ENCODE measurements at places on chromosomes 6 and 20.

- DNase-seq = no peak
These were observed 198.5 kb downstream of the TBXT start for GRCh38 chr6:165969184-165969583.

- DNase-seq = no peak
These were observed 102.3 kb upstream of the TBX18 start for GRCh38 chr6:84866715-84867114.

DNA sequence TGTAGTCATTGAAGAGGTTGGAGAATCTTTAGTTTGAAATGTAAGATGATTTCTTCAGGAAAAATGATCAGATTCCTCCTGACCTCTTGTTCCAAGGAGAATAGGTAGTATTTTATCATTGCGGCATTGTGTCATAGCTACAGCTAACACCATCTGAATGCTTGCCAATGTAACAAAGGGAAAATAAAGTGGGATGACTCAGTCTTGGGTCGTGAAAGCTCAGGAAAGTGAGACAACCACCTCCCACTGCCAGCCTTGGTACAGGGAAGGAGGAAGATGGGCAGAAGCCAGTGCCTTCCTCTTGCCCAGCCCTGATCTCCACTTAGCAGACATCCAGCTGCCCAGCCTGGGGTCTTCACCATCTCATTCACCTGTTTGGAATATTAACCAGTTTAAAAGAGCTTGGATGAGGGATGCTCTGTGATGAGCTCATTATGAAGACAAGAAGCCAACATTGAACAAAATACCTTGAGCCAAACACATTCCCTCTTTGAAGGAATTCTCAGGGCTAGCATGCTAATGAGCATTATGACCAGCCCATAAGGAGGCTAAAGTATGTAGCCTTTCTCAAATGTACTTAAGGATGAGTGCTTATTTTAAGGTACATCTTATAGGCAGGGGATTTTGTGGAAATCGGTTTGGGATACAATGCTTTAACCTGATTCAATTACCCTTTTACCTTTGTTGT, 40.0 kb upstream of the APCDD1L start:
- DNase-seq = no peak

- DNase-seq = no peak
These were observed 99.7 kb upstream of the KCNK16 start for GRCh38 chr6:39422238-39422637.

- no peak for DNase-seq
These were observed 33.3 kb upstream of the TXLNB start for GRCh38 chr6:139325125-139325524.

- DNase-seq = no peak
These were observed 2.6 kb downstream of the FASTKD5 start for GRCh38 chr20:3156811-3157619.

DNA sequence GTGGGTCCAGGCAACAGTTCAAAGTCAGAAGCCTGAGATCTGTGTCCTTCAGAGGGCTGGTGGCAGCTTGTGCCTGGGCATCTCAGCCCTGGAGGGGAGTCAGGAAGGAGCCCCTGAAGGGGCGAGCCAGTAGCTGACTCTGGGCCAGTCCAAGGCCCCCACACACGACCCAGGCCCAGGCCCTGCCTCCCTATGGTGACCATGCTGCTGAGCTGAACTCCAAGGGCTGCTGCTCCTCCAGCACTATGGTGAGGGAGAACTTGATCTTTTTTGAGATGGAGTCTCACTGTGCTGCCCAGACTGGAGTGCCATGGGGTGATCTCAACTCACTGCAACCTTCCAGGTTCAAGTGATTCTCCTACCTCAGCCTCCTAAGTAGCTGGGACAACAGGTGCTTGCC, 15.2 kb upstream of the CST3 start:
- DNase-seq = no peak

GRCh38 chr6:135324531-135324930, 143.4 kb downstream of the MYB start:
- no peak for DNase-seq

DNA sequence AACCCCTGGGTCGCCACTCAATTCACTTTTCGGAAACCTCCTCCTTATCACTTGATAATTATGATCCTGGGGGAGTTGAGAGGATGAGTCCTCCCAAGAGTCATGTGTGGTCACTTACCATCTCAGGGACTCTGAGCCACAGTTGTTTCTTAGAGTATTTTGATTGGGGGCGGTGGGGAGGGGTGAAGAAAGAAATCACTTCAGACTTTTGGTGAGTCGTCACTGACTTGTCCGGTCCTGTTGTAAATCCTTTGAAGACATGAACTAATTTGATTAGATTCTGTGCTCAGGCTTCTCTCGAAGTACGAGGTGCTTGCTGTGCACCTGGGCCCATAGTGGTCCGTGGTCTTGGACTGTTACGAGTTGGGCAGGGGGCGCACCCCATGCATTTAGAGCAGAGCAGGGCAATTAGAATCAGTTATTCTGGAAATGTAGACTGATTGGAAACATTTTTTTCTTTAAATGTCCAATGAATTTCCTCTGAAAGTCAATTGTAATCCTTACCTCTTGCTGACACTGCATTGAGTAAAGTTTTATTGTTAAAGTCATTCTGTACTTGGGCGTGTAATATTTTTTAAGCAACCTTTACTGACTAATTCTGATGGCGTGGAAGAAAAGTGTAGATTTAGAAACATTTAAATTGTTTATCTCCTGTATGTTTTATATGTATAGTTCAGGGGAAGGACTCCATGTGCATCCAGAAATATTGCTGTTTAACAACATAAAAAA, 173.4 kb downstream of the SLC16A10 start:
- DNase-seq = no peak

- DNase-seq = no peak
These were observed 105.1 kb upstream of the HCRTR2 start for GRCh38 chr6:55069132-55069781.

DNA sequence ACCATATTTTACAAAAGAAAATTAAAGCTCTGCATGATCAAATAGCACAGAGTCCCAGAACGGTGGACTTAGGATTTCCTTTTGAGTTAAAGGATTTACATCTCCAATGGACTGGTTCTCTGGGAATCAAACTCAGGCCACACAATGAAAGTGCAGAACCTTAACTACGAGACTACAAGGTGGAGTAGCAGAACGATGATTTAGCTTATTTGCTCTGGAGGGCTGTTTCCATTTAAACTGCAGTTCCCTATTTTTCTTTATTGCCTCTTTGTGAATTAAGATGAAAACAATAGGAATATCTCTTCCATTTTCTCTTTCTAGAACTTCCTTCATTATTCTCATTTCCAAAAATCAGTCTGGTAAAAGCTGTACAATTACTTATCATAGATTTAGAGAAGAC, 65.7 kb downstream of the TFAP2B start:
- no peak for DNase-seq

GRCh38 chr20:57948180-57948955, 238.6 kb upstream of the PMEPA1 start:
- no peak for DNase-seq

- DNase-seq = no peak
These were observed 25.7 kb downstream of the LAMA4 start for GRCh38 chr6:112228480-112229332.

DNA sequence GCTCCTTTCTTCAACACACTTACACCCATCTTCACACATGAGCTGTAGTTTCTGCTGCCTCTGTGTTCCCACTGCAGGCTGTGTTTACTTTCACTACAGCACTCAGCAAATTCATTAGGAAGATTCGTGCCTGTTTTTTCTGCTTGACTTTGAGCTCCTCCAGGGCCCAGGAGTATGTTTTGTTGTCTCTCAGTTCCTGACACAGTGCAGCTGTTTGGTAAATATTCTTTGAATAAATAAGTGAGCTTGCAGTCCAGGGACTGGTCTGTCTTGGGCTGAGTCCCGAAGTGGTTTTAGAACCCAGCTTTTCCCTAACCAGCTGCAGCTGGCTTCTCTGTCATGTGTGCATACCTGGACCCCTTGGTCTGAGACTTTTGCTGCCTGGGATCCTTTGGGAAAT, 46.6 kb upstream of the CCN6 start:
- no peak for DNase-seq

GRCh38 chr6:55636406-55637102, 57.6 kb upstream of the HMGCLL1 start:
- DNase-seq = no peak

- DNase-seq = no peak
These were observed 37.6 kb downstream of the NR2E1 start for GRCh38 chr6:108203189-108204112.

DNA sequence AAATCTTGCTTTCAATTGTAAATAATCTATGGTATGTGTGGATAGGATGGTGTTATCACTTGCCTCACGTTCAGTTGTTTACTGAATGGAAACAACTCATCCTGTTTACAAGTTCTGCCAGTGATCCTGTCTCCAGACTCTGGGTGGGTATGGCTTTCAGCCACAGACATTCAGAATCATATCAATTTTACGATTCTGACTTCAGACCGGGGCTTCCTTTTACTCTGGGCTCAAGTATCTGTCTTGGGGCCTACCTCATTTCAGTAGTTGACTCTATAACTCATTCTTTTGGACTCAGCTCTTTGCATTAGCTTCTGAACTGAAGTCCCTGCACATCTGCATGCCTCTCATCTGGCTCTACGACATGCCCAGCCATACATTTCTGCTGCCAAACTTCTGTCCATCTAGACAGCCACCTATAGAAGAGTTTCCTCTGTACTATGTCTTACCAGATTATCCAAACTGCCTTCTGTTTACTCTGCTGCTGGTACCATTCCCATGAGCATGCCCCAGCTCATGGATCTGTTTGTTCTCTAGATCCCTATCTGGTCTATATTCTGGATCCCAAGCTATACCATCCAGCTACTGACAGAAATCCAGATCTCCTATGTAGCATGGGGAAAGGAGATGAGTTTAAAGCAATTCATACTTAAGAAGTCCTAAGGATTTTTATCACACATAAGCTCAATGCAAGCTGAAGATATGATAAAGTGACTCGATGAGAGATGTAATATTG, 34.3 kb downstream of the FYN start:
- DNase-seq = peak; percentile 58

GRCh38 chr20:51747182-51747911, 20.8 kb downstream of the ATP9A start:
- DNase-seq = no peak

DNA sequence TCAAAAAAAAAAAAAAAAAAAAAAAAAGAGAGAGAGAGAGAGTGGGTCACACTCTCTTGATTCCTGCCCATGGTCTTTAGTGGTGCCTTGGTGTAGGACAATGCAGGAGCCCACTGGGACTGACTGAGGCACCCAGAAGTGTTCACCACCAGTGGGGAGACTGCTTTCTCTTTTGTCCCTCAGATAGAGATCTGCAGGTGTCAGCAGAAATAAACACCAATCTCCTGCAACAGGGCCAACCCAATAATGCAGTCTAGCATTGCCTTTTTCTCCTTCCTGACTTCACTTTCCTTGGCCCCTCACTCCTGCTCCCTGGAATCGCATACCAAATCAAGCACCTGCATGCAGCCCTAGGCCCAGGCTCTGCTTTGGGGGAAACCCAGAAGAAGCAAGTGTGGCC, 39.0 kb upstream of the CCDC28A start:
- no peak for DNase-seq

GRCh38 chr20:44033344-44033743, 118.7 kb downstream of the TOX2 start:
- no peak for DNase-seq

GRCh38 chr20:1313236-1313964, 15.5 kb downstream of the SDCBP2 start:
- no peak for DNase-seq

GRCh38 chr6:62516291-62517141, 230.5 kb upstream of the KHDRBS2 start:
- DNase-seq = no peak

DNA sequence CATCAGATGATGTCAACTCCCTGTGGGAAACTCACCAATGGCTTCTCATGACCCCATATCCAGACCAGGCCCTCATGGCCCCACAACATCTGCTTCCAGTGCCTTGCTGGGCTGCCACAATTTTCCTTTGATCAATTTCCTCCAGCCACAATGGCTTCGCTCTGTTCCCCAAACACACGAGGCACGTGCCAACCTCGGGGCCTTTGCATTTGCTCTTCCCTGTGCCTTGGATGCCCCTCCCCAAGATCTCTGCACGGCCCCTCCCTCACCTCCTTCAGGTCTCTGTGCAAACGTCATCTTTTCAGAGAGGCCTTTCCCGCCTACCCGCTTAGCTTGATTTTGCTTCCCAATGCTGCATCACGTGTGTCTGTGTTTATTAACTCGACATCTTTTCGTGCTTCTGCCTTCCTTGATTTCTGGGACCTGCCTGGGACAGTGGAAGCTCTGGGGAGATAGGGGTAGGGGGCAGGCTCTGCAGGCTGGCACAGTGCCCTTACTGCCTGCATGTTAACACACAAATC, 13.1 kb downstream of the PEDS1 start:
- DNase-seq = no peak

- DNase-seq = no peak
These were observed 411.8 kb upstream of the SULF2 start for GRCh38 chr20:48197066-48197465.

DNA sequence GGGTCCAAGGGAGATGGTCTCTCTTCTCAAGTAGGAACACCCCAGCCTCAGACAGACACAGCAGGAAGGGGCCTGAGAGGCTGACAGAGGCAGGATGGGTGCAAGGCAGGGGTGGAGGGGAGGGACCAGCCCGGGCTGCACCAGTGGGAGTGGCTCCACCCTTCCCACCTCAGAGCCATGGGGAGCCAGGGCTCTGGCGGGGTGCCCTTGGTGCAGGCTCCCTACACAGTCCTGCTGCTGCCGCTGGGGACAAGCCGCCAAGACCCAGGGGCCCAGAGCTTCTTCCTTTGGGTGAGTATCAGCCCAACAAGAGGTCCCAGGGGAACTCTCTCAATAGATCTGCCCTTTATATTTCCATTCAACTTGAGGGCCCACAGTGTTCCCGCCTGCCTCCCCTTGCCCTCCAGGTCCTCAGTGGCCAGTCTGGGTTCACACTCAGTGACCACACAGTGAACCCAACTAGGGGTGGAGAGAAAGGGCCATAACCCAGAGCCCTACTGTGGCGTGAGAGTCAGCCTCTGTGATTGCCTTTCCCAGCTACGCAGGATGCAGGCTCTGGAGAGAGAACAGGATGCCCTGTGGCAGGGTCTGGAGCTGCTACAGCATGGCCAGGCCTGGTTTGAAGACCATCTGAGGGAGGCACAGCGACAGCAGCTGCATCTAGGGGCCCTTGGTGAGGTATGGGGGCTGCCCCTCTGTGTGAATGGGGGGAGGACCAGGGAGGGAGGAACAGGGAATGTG, 592 bp downstream of the SAPCD1 start:
- no peak for DNase-seq

- DNase-seq = no peak
These were observed 22.9 kb downstream of the TMC2 start for GRCh38 chr20:2559279-2559626.

GRCh38 chr20:48957533-48957932, 36.0 kb downstream of the ARFGEF2 start:
- no peak for DNase-seq
